ENCODE measurements at places on chromosomes 4 and X. TPM values are rescaled to one million over a fixed set of nuclear protein-coding genes. Genes with fewer than 3 reads are reported as not detected.

- no peak for DNase-seq
Observed at GRCh38 chrX:120514236-120514635, 45.1 kb upstream of the LAMP2 start.

DNA sequence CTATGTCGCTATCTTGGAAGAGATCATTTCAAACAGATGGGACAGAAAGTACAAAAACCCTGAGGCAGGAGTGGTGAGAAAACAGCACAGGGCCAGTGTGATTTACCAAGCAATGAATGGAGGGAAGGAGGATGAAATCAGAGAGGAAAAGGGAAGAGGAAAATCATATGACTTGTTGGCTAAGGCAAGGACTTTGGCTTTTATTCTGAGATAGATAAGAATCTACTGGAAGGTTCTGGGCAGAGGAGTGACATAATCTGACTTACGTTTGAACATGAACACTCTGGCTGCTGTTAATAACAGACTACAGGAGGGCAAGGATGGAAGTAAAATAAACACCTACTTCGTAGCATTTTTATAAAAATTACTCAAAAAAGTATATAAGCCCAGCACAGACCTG, 207.8 kb upstream of the SLC7A11 start:
- no peak for DNase-seq

GRCh38 chr4:82553020-82553419, 8.8 kb downstream of the TMEM150C start:
- DNase-seq: no peak

- no peak for DNase-seq
Observed at GRCh38 chrX:107153005-107153404, 34.4 kb upstream of the RBM41 start.

GRCh38 chrX:153556767-153557166, 39.3 kb downstream of the ATP2B3 start:
- no peak for DNase-seq

DNA sequence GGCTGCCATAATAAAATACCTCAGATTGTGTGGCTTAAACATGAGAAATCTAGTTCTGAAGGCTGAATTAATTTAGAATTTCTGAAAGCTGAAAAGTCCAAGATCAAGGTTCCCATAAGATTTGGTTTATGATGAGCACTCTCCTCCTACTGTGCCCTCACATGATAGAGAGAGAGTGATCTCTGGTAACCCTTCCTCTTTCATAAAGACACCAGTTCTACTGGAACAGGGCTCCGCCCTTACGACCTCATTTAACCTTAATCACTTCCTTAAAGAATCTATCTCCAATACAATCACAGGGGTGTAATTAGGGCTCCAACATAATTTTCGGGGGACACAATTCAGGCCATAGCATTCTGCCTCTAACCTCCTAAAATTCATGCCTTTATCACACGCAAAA, 194.0 kb upstream of the MAB21L2 start:
- no peak for DNase-seq

DNA sequence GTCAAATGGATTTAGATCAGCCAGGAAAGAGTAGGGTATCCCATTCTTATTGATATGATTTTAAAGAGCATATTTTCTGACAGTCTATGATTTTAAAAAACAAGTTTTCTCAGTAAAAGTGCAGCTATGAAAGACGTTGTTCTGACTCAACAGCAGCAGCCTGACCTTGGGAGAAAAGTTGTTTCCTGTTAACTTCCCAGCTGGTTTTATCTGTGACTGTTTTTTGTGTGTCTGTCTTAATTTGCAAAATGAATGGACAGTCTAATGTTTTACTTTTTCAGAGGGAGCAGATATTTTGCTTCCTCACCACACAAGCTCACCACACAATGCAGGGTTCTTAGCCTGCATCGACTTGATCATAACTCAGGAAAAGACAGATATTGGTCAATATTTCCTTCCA, 764 bp upstream of the MTHFD2L start:
- no peak for DNase-seq

DNA sequence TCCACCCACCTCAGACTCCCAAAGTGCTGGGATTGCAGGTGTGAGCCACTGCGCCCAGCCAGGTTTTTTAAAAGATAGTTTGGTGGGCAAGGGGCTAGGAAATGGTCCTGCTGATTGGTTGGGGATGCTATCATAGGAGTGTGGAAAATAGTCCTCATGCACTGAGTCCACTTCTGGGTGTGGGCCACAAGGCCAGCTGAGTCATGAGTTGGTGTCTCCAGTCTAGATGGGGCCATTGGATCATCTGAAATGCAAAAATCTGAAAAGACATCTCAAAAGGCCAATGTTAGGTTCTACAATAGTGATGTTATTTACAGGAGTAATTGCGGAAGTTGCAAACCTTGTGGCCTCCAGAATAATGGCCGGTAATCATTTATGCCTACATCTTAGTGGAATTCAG, 221.1 kb downstream of the ZNF674 start:
- DNase-seq: no peak

- DNase-seq: no peak
Observed at GRCh38 chr4:146334862-146335449, 120.6 kb downstream of the REELD1 start.

DNA sequence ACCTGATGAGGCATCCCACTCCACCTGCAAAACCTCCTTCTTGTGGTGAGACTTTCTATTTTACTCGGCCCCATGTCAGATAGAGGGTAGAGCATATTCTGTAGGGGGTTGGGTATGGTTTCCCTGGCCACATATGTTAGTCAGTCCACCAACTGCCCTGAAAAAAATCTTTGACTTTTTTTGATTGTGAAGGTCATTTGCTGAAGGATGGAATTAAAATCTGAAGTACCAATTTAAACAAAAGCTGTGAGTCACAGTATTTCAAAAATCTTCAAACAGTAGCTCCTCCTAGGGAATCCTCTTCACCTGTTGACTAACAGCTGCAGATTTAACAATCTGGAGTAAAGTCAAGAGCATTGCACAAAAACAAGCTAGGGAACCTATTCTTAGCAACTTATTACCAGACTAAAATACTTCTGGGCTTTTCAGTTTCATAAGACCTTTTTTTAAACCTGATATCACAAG, 8.0 kb upstream of the CCDC110 start:
- DNase-seq: no peak

GRCh38 chr4:139920486-139921002, 233.4 kb downstream of the MAML3 start:
- no peak for DNase-seq

DNA sequence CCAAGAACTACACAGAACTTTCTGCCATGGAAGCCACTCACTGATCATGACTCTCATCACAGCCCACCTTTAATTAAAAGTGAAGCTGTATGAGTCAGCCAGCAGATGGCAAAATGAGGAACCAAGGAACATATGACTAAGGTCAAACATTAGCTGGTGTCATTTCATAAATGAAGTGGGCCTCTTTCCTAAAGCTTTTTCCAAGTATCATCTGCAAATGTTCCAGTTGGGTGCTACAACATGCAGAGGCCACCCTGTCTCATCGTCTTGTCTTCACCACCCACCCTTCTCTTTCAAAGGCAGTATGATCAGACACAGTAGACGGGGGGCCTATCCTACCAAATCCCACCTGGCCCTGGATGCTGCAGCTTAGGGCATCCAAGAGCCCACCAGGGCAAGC, 9.2 kb upstream of the EOLA1 start:
- peak; percentile 19 for DNase-seq

DNA sequence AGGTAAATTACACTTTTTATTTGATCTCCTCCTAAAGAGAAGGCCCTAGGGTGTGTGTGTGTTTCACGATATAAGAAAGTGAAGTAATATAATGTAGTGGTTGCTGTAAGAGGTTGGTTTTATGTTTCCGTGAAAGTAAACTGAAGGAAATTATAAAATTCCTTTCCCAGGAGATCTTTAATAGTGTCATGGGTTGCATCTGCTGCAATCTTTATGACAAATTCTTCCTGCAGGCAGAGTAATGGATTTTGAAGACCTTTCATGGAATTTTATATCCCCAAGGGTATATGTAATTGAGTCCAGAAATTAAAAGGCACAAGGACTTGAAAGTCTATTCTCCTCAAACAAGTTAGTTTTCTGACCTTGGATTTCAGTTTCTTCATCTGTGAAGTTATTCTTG, 538.6 kb downstream of the ANKRD50 start:
- DNase-seq: no peak

DNA sequence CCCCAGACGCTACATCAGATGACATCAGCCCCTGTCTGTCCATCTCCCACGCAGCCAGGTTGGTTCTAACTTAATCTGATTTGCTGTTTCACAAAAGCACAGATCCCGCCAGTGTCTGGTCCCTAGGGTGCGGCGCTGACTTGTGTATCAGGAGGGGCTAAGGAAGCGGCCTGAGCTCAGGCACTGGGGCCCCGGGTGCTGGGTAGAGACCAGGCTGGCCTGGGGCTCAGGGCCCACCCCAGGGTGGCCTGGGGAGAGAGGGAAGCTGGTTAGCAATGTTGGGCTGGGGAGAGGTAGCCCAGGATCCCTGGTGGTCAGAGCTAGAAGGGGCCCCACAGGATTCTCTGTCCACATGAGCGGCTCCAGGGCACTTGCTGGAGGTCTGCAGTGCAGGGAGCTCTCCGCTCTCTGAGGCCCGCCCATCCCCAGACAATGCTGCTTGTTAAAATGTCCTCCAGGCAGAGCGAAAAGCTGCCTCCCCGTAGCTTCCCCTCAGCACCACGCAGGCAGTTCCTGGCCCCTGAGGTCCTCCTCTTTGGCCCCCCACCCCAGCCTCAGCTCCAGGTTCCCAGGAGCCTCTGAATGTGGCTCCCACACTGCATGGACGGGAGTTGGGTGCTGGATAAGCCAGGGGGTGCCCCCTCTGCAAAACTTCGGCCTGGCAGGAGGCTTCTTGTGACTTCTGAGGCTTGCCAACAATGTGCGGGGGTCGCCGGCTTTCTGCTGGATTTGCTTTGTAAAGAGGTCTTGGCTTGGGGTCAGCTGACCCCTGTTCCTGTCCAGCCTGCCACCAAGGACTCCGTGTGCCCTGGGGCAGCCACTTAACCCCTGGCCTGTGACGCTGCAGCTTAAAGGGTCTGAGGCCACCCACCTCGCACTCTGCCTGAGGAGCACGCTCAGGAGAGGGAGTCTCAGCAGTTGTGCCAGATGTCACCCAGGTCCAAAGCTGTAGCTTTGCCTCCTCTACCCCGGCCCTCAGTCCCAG, 112.9 kb downstream of the CPZ start:
- DNase-seq: no peak

GRCh38 chr4:121784975-121785374, 16.1 kb upstream of the EXOSC9 start:
- DNase-seq: no peak

DNA sequence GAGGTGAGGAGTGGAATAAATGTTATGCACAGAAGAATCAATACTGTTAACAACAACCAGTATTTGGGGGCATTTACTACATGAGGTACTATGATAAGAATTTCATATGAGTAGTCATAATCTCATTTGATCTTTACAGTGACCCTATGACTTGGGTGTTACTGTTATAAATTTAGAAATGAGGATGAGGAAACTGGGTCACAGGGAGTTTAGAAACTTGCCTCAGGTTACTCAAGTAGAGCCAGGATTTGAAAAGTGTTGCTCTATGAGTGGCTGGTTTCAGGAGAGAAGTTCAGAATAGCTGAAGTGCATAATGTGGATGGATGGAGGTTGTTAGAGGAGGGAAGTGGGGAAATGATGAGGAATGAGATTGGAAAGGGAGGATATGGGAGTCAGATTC, 16.6 kb upstream of the DDIT4L start:
- no peak for DNase-seq

GRCh38 chr4:4268776-4269175, 20.8 kb upstream of the TMEM128 start:
- DNase-seq: no peak

- DNase-seq: no peak
Observed at GRCh38 chrX:7198499-7198898, 50.5 kb upstream of the PUDP start.

DNA sequence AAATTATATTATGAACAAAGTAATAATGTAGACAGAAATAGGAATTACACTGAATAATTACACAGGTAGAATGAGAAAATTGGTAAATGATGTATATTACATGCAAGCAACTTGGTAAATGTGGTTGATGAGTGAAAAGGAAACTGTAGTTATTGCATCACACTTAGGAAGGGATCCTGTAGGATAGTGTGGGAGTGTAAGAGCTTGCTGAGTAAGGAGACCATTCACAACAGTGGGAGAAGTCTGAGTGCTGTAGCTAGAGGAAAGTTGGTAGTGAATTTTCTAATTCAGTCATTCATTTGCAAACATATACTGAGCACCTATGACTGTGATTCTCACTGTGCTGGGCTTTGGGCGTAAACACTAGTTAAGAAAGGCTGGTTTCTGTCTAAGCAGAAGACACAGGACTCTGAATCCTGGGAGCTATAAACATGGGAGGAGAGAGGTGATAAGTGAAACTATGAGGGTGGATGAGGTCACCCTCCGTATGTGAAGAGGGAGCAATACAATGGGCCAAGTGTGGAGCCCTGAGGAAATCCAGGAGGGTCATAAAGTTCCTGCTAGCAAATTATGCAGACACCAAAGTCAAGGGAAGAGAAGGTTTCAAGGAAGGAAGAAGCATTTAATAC, 14.2 kb upstream of the CPE start:
- no peak for DNase-seq

- no peak for DNase-seq
Observed at GRCh38 chr4:165154482-165154881, 41.8 kb upstream of the TMEM192 start.

- DNase-seq: no peak
Observed at GRCh38 chrX:8820910-8821527, 19.8 kb upstream of the FAM9A start.

DNA sequence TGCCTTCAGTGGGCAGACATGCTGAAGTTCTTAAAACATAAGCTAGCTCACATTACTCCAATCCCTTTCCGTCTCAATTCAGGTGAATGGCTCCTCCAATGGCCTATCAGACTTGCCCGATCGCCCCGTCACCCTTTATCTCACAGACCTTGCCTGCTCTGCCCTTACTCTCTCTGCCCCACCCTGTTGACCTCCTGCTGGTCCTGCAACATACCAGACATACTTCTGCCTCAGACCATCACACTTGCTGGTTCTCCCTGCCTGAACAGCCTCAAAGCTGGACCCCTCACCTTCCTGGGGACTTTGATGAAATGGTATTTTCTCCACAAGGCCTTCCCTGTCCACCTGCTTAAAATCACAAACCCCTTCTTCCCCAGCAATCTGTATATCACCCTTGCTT, 340.1 kb upstream of the NR3C2 start:
- DNase-seq: no peak

Gene BMX
- polyA plus RNA-seq: not detected

Gene NUP62CL
- 0.86 TPM for polyA plus RNA-seq

Gene STK32B
- polyA plus RNA-seq: not detected

Gene SSX3
- not detected for polyA plus RNA-seq

Gene PNMA6A
- polyA plus RNA-seq: not detected

Gene CMC4
- 22.5 TPM for polyA plus RNA-seq

Gene AADAT
- polyA plus RNA-seq: not detected

Gene RGN
- not detected for polyA plus RNA-seq

Gene BEX3
- polyA plus RNA-seq: 2.3 TPM

Gene SAT1
- polyA plus RNA-seq: 181 TPM

Gene TMA16
- 25.5 TPM for polyA plus RNA-seq

Gene PDZD4
- polyA plus RNA-seq: not detected

Gene FDCSP
- polyA plus RNA-seq: not detected

Gene HEPH
- not detected for polyA plus RNA-seq

Gene ADH4
- polyA plus RNA-seq: not detected

Gene SH3RF1
- polyA plus RNA-seq: 0.57 TPM
